Right ventricle myocardium inferior (tissue), 1 donor: ENCODE measurements at places on chromosomes 2 and 18. TPM values are rescaled to one million over a fixed set of nuclear protein-coding genes. Genes with fewer than 3 reads are reported as not detected.

DNA sequence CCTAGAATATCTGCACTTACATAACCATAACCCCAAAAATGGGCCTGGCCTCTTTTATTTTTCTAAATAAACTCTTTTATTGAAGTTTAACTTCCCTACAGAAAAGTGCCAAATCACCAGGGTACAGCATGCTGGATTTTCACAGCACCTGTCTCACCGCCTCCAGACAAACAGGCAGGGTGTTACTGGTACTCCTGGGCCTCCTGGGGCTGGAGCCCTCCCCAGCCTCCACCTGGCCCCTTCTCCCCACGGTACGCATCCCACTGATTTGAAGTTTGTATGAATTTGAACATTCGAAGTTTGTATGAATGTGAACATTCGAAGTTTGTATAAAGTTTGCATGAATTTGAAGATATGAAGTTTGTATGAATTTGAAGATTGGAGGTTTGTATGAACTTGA is 232.1 kb downstream of the NDUFA10 start:
- no peak for DNase-seq

DNA sequence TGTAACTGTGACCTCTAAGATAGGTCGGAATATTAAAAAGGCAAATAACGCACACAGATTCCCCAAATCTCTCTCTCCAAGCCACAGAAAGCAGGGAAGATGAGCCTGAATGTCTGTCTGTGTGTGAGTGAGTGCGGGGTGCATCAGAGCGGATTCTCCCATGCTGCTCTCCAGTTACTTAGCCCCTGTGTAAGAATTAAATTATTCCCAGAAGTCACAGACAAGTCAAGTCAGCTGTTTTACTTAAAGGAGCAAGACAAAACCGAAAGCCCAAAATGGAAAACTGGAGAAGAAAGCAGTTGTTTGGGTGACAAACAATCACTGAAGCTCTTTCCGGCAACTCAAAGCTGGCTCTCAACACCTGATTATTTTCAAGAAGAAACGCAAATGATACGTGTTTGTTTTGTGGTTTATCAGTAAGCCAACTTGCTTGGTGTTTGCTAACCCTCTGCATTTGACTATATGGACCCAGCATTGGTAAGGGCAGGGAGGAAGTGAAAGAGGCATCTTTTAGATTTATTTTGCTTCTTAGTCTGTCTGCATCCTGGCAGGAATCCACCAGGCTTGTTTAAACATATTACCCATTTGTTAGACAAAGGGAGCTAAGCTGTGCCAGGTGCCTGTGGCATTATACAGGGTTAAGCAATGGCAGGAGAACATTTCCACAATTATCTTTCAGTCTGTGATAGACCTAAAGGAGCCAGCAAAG is 121.5 kb upstream of the CREB1 start:
- DNase-seq: no peak

- DNase-seq: no peak
These were observed 22.0 kb downstream of the HYCC2 start for GRCh38 chr2:201049455-201049854.

- DNase-seq: no peak
These were observed 181.6 kb downstream of the WDPCP start for GRCh38 chr2:63406641-63407040.

DNA sequence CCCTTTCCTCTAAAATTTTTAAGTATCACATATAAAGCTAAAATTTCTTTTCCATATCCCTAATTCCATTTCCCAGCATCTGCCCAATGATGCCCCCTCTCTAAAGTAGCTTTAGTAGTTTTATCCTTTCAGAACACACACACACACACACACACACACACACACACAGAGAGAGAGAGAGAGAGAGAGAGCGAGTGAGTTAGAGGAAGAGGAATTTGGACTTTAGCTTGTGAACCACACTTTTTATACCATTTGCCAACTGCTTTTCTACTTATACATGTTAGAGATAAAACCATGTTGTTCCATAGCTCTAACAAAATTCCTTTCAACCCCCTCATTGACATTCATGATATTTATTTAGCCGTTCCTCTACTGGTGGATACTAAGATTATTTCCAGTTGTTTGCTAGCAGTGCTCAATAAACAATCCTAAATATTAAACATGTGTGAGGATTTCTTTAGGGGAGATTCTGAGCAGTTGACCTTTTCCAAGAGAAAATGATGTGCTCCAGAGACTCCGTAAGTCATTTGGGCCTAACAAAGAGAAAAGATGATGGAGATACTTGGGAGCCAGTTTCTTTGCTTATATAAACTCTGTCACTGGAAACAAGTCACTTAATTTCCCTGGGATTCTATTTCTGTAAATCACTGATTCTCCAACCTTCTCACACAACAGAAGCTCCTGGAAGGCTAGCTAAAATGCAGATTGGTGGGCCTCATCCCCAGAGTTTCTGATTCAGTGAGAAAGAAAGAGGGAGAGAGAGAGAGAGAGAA is 229.7 kb upstream of the SP5 start:
- DNase-seq: no peak

Gene PRSS56
- 0.11 TPM for total RNA-seq

DNA sequence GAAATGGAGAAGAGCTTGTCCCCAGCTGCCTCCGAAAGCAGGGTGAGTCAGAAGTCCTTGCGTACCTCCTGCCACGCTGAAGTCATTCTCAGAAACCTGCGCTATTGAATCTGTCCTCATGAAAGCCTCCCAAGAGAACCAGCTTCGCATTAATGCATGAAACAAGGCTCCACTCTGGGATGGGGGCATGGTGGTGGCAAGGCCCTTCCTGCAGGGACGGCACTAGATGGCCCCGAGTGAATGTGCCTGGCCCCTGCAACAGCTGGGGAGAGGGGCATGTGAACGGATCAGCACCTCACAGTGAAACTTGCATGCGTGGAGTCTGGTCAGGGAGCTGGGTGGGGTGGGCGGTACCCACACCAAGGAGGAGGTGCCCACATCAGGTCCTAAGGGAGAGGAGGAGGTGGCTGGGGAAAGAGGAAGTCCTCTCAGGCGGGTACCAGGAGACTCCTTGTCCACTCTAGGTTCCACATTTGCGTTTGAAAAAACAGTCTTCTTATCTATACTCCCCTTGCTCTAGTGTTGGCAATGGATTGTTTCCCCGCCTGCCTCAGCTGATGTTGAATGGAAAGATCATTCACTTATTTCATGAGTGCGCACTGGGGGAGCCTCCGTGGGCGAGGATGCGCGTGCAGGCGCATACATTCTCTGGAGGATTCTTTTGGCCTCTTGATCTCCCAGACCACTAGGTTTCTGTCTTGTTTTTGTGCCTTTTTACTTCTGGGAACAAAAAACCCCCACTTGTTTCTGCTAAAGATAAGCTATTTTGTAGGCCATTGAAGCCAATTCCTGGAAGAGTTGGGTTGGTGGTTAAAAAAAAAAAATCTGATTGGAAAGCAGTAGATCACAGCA is 104.7 kb downstream of the KLHL29 start:
- no peak for DNase-seq

Gene FAM124B
- 1.9 TPM for total RNA-seq

Gene LHCGR
- 0.11 TPM for total RNA-seq

Gene CD28
- total RNA-seq: 0.78 TPM
